A549 treated with Mapracorat at 1 μM for 4 hours (cell line): ENCODE measurements at places on chromosomes 12 and 14. TPM values are rescaled to one million over a fixed set of nuclear protein-coding genes. Genes with fewer than 3 reads are reported as not detected.

The BIN2 gene
- 0.07 to 0.15 TPM (median 0.13 TPM) in 5 replicates for total RNA-seq

The TAS2R43 gene
- not detected in 5 replicates for total RNA-seq

The LRRIQ1 gene
- 0.42 to 0.82 TPM (median 0.62 TPM) in 5 replicates for total RNA-seq

The NANOG gene
- not detected in 5 replicates for total RNA-seq

The LMO3 gene
- total RNA-seq: not detected in 5 replicates

The AQP6 gene
- 0.11 TPM in 1 of 5 replicates, not detected in the others for total RNA-seq

The GUCY2C gene
- not detected in 5 replicates for total RNA-seq

The GPATCH2L gene
- 15.1 to 23.3 TPM (median 21.1 TPM) in 5 replicates for total RNA-seq
